ENCODE measurements at places on chromosomes 2 and 18. TPM values are rescaled to one million over a fixed set of nuclear protein-coding genes. Genes with fewer than 3 reads are reported as not detected.

FIGN gene
- under 0.01 TPM for total RNA-seq

IL1R1 gene
- 7.2 TPM for total RNA-seq

SCN9A gene
- 0.51 TPM for total RNA-seq

FLACC1 gene
- 0.13 TPM for total RNA-seq

TRIP12 gene
- total RNA-seq, result 240 TPM

CENPA gene
- total RNA-seq, result 17.1 TPM

Data from dermis microvascular lymphatic vessel endothelial cell (primary cell).